ENCODE measurements at places on chromosomes 6 and 20. TPM values are rescaled to one million over a fixed set of nuclear protein-coding genes. Genes with fewer than 3 reads are reported as not detected.

DNA sequence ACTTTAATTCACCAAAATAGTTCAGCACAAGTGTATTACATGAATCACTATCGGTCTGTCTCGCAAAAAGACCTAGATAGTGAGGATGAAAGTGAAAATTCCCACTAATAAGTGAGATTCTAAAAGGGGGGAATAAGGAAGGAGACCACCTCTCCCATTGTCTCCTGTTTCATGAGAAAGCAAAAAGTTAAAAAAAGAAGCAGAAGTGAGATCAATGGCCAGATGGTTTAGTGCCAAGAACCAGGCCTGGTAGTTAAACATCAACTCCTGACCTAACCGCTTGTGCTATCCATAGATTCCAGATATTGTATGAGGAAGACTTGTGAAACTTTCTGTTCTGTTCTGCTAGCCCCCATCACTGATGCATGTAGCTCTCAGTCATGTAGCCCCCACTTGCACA is 293.0 kb downstream of the RNGTT start:
- no peak for DNase-seq

DNA sequence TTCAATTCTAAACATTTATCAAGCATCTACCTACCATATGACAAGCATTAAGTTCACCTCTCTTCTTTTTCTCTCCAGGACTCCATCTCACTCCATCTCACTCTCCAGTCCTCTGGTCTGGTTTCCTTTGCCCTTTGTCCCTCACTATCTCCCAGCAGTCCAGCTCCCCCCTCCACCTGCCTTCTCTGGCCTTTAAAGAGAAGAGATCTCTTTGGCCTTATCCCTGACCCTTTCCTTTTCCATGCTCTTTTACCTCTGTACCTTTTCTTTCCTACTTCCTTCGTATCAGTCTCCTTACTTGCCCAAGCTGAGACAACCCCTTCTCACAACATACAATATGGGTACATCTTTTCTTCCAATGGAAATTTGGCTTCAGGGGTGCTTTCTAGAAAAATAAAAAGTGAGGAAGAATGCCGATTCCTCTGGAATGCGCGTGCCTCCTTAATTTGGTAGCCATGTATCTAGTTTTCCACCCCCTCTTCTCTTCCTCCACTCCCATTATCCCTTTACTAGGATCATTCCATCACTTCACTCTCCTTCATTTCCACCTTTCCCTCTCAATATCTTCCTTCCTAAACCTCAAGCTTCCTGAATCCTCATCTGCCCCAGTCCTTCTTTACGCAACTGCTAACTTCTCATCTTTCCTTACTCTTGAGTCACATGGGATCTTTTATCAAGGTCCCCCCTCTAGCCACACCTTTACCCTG is 745 bp upstream of the AGPAT1 start:
- peak; percentile 58 for DNase-seq

DNA sequence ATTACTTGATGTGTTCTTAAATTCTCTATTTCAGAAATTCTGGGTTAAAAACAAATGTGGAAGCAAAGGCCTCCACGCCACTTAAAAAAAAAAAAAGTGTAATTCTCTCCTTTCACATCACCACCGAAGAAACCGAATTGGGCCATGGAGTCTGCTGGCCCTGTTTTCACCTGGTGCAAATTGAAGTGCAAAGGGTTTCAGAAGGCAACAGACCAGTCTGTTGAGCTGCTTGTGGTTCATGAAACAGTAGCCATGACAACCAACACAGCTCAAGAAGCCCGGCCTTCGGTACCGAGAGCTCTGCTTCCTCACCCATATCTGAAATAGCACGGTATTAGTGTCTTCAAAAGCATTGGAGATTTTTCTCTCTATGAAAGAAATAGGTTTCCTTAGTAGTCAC is 63.1 kb downstream of the GMPR start:
- DNase-seq: no peak

DNA sequence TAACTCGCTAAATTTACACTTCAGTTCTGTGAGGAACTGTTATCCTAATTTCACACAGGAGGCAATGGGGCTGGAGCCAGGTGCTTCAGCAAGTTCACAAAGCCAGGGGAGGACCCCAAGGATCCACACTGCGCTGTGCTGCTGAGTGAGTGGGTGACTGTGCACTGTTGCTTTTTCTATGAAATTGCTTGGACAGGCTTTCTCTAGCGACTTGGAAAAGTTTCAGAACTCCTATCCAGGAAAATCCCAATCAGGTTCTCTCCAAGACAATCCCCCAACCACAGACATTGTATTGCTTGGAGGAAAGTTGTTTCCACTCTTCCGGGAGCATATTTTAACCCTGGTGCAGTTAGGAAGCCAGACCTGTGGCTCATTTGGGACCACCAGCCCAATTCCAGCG is 175.9 kb upstream of the CST7 start:
- DNase-seq: no peak

- no peak for DNase-seq
These were observed 64.1 kb downstream of the GFOD1 start for GRCh38 chr6:13423252-13423651.

DNA sequence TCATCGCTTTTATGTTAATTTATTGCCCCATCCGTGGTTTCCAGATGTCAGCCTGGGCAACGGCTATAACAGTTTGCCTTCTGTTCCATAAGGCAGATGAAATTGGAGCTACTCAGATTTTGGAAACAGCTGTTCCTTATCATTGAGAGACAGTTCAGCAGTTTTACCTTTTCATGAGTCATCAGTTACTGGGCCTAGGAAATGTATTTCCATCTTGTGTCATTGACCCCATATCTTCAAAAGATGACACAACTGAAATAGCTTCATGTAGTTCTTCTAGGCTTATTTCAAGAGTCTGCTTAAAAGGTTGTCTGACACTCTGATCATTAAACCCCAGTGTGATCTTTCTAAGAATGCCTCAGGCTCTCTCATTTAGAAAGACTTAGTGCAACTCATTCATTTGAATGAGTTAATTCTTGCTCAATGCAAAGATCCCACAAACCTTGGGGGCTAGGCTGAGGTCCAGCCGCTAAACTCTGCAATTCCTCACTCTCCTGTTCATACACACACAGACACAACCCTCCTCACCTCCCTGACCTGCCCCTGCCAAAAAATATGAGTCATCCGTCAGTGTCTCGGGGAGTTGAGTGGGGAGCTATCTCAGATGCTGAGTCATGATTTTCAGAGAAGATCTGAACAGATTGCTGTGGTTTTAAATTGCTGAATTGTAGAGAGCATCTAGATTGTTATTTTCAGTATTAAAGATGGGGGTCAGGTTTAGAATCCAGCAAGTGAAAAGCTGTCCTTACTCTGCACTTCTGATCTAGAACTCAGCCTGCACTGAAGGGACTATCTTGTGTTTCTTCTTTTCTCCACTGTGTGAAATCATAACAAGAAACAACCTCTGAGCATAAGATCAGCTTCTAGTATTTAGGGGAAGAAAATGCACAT is 61.8 kb downstream of the RPP40 start:
- peak; percentile 90 for DNase-seq

KIAA0408 gene
- not detected for polyA plus RNA-seq

CRIP3 gene
- 3.6 TPM for polyA plus RNA-seq

ALDH5A1 gene
- 12.8 TPM for polyA plus RNA-seq

COL12A1 gene
- not detected for polyA plus RNA-seq

ELOVL4 gene
- not detected for polyA plus RNA-seq
